ENCODE measurements at places on chromosomes 3 and 15.

GRCh38 chr15:64447536-64448315 is 12.7 kb upstream of the ZNF609 start:
- no peak for DNase-seq

- DNase-seq = peak; percentile 56
Measured at GRCh38 chr3:26920646-26921478, 298.3 kb downstream of the LRRC3B start.

DNA sequence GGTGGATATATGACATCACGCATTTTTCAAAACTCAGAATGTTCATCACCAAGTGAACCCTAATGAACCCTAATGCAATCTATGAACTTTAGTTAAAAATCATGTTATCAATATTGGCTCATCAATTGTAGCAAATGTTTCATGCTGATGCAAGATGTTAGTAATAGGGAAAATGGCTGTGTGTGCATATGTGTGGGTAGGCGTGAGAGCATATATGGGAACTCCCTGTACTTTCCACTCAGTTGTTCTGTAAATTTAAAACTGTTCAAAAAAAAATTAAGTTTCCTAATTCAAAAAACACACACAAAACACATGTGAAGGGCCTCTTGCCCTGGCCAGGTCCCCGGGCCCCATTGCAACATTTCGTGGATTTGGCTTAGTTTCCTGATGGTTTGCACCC is 89.7 kb upstream of the PROK2 start:
- DNase-seq = no peak

- no peak for DNase-seq
Measured at GRCh38 chr3:41888368-41889076, 73.4 kb downstream of the ULK4 start.

GRCh38 chr3:31077021-31077601 is 182.7 kb upstream of the GADL1 start:
- no peak for DNase-seq

DNA sequence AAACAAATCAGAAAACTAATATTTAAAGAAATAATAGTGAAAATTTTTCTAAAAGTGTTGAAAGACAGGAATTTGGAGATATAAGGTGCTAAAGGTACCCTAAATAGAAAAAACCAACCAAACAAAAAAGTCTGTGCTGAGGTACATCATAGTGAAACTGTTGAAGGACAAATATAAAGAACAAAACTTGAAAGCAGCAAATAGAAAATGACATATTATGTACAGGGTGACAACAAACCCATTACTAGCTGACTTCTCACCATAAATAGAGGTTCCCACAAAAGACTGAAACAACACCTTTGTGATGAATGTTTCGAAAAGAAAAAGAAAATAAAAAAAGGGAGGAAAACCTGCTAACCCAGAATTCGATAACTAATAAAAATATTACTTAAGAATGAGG is 502.5 kb upstream of the NECTIN3 start:
- no peak for DNase-seq

GRCh38 chr15:56099311-56099710 is 105.9 kb upstream of the NEDD4 start:
- DNase-seq = no peak

GRCh38 chr15:52243697-52244555 is 51.7 kb downstream of the MYO5C start:
- no peak for DNase-seq

DNA sequence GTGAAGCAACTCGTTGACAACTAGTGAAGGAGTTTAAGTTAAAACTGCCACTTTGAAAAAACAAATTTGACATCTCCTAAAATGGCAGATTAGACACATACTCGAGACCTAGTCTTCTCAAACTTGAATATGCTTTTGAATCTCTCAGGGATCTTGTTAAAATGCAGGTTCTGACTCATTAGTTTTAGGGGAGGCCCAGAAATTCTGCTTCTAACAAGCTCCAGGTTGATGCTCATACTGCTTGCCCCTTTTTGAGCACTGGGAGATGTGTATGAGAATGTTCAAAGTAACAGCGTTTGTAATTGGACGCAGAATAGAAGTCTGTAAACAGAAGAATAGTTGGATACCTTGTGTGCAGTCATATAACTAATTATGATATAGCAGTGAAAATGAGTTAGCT is 1.6 kb downstream of the C3orf38 start:
- DNase-seq = no peak

- DNase-seq = no peak
Measured at GRCh38 chr15:82129149-82129692, 83.4 kb upstream of the MEX3B start.

- no peak for DNase-seq
Measured at GRCh38 chr3:4828279-4829030, 150.8 kb upstream of the BHLHE40 start.
